GM13977 (cell line): ENCODE measurements at places on chromosomes 12 and 14.

DNA sequence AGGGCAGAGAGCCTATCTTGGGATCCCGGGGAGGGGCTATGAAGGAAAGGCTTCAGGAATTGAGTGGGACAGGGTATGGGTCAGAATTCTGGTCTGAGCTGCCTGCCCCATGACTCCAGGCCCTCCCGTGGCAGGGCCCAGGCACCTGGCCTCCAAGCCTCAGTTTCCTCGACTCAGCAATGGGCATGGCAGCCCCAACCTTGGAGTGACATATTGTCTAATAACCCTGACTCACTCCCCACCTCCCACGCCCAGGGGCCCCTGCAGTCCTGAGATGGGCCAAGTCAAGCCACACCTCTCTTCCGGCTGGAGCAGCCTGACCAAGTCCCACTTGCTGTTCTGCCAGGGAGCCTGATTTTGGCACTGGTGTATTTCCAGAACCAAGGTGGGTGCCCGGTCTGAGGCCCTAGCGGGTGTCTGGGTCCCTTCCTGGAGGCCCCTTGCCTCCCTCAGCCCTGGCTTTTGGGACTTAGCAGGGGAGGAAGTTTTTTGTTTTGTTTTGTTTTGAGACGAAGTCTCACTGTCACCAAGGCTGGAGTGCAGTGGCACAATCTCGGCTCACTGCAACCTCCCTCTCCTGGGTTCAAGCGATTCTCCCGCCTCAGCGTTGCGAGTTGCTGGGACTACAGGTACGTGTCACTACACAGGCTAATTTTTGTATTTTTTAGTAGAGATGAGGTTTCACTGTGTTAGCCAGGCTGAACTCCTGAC is 40.3 kb upstream of the RCOR1 start:
- peak; percentile 61 for DNase-seq

DNA sequence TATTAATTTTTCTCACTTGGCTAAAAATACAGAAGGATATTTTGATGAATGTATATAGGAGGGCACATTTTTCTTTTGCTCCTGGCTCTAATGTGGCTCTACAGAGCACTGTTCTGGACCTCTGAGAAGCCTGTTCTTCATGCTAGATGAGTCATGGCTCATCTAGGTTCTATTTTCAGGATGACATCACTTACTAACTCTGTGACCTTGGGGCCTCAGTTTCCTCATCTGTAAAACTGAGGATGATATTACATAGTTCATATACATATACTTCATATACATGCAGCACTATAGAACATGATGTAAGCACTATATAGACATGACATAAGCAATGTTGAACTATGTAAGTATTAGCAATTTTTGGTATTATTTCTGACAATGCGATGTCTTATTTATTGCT is 35.8 kb downstream of the SOCS2 start:
- DNase-seq = no peak

- peak; percentile 1 for DNase-seq
Observed at GRCh38 chr12:34404377-34405285, 382.3 kb downstream of the ALG10 start.

DNA sequence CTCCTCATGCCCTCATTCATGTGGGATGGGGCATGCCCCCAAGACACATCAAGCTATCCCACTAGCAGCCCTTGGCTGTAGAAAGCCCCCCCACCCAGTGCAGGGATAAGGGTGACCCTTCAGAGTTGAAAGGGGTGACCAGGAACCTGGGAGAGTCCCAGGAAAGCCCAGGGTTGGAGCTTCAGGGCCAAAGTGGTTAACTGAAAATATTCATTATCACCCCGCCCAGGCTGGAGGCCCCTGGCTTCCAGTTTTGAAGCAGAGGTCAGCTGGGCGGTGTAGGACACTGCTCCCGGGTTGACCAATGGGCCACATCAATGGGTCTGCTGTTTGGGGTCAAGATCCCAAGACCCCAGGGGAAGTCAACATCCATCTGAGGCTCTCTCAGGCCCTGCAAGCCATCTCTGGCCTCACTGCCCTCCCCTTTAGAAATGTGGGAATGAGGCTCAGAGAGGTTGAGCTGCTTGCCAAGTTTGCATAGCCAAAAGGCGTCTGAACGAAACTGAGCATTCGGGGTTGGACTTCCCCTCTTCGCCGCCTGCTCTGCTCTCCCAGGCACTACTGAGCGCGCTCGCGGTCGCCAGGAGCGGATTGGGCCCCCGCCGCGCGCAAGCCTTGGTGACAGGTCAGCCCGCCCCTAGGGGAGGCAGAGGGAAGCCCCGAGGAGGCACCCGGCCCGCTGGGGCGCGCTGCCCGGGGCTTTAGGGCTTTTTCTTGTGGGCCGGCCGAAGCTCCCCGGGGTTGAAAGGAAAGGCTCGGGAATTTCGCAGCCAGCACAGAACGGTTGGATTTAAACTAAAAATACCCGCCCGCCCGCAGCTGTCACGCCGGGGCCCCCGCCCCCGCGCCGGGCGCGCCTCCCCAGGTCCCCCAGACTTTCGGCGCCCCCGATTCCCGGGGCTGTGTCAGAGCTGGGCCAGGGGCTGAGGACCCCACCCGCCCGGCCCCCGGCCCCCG is 576 bp downstream of the SYNE3 start:
- peak; percentile 96 for DNase-seq

GRCh38 chr12:125329239-125330102 is 264.2 kb downstream of the AACS start:
- DNase-seq = no peak

- DNase-seq = no peak
Observed at GRCh38 chr14:68328509-68328908, 464.4 kb downstream of the ZFP36L1 start.

DNA sequence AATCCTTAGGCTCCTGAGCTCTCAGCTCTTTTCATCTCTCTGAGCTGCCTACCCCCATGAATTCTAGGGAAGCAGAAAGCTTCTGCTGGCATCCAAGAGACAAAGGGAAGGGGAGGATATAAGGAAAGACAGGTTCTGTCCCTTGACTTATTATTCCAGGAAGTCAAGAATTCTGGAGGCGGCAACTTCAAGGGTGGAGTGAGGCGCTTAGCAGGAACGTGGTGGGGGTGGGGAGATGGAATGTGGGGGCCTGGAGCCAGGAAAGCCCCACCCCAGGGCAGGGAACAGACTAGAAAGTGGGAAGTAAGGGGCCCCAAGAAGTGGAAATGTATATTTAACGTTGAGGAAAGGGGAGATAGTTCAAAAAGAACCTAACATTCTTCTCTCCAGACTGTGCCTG is 1.4 kb downstream of the CALCOCO1 start:
- no peak for DNase-seq

- DNase-seq = no peak
Observed at GRCh38 chr12:105245291-105245690, 9.3 kb upstream of the APPL2 start.

DNA sequence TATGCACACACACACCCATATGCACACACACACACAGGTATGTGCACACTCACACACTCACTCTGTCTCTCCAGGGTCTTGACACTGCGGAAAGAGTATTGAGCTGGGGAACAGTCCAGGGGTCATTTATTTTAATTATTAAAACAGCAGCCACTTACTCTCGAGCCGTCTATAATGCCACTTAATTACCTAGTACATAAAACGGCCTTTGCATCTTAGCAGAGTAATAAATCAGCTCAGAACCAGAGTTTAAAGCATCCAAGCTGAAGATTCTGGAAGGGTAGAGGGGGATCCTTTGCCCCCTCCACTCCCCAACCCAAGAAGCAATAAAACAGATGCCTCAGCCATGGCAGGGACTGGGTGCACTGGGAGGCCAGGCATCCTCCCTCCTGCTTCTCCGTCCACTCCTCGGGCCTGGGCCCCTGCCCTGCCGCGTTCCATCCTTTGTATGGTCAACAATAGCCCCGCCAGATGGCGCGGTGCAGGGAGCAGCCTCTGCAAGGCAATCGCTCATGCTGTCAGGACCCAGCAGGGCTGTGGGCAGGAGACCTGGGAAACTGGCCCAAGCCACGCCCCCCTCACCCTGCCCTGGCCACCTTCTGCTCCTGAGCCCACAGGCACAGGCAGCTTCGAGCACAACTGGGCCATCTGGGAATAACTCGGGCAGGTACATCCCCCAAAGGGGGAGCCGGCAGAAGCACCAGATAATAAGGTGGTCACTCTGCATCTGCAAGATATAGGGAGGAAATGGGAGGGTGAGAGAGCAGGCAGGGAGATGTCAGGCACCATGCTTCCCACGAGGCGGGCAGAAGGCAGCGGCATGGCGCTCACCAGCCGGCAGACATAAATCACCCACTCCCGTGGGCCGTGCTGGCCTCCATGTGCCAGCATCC is 40.9 kb downstream of the CCDC85C start:
- no peak for DNase-seq
